Neuronal stem cell (in vitro differentiated cells): ENCODE measurements at places on chromosomes 12 and 14.
A peak's percentile ranks its signal among the peaks of the same experiment; 100 is the strongest.

- peaks cover 8% of the 10 kb centered on the region for H3K4me1 ChIP-seq
- H3K36me3 ChIP-seq: no peaks in the 10 kb centered on the region
- H3K27ac ChIP-seq: no peak overlapping the region
- H3K27me3 ChIP-seq: peaks cover 2% of the 10 kb centered on the region
These were observed 66.2 kb upstream of the BCL2L14 start for GRCh38 chr12:12004524-12004923.

DNA sequence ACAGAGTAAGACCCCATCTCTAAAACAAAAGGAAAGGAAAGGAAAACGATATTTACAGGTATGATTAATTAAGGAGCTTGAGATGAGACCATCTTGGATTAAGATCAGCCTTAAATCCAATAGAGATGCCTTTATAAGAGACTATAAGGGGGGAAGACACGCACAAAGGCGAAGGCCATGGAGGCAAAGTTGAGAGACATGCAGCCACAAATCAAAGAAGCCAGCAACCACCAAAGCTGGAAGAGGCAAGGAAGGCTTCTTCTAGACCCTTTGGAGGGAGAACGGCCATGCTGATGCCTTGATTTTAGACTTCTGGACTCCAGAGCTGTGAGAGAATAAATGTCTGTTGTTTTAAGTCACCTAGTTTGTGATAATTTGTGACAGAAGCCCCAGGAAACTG lies 39.6 kb upstream of the MED13L start:
- peaks cover 2% of the 10 kb centered on the region for H3K4me1 ChIP-seq
- no peak overlapping the region for H3K4me3 ChIP-seq
- no peak for DNase-seq
- H3K36me3 ChIP-seq: no peaks in the 10 kb centered on the region
- H3K27me3 ChIP-seq: peaks cover 11% of the 10 kb centered on the region
- no peak overlapping the region for H3K27ac ChIP-seq

DNA sequence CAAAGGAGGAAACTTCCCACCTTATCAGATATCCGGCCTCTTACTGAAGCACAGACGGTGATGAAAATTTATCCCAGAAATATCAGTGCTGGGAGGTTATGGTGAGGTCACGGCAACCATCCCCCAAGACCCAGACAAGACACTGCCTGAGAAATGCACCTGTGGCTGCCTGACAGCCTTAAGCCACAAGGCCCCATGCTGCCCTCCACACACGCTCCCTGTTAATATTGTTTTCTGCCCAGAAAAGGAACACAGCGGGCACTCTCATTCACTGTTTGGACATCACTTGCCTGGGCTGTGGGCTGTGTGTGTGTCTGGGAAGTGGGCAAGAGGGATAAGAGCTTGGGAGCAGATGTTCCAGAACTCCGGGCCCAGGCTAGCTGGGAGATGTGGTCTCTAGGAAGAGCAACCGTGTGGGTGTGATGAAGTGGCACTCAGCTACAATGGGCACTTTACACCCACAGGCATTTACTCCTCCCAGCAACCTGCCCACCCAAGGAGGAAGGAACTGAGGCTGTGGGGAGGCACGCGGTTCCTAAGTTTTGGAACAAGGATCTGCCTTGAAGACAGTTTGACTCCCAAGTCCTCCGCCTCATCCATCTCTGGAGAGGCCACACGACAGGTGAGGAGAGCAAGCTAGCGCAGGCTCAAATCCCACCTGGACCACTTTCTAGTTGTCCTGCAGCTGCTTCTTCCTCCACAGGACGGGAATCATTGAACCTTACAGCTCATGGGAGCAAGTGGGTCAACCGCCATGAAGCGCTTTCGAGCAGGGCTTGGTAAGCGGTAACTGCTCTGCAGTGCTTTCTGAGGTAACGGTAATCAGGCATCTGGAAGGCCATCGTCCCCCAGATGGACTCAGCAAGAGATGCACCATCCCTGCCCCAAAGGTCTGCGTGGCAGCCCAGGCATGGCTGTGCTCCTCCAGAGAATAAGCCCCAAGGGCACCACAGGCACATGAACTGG lies 91.4 kb downstream of the CHGA start:
- DNase-seq: no peak
- H3K4me1 ChIP-seq: peaks cover 11% of the 10 kb centered on the region
- H3K27ac ChIP-seq: no peak overlapping the region
- H3K27me3 ChIP-seq: no peaks in the 10 kb centered on the region

- peaks cover 68% of the 10 kb centered on the region for H3K27me3 ChIP-seq
- DNase-seq: no peak
- H3K4me3 ChIP-seq: no peak overlapping the region
- H3K36me3 ChIP-seq: no peaks in the 10 kb centered on the region
- H3K27ac ChIP-seq: no peak overlapping the region
These were observed 50.8 kb upstream of the PTCSC3 start for GRCh38 chr14:36227344-36227743.

GRCh38 chr12:88615490-88615889 lies 35.2 kb upstream of the KITLG start:
- no peaks in the 10 kb centered on the region for H3K4me1 ChIP-seq
- no peaks in the 10 kb centered on the region for H3K36me3 ChIP-seq
- H3K27ac ChIP-seq: no peak overlapping the region
- no peak for DNase-seq
- no peaks in the 10 kb centered on the region for H3K27me3 ChIP-seq

DNA sequence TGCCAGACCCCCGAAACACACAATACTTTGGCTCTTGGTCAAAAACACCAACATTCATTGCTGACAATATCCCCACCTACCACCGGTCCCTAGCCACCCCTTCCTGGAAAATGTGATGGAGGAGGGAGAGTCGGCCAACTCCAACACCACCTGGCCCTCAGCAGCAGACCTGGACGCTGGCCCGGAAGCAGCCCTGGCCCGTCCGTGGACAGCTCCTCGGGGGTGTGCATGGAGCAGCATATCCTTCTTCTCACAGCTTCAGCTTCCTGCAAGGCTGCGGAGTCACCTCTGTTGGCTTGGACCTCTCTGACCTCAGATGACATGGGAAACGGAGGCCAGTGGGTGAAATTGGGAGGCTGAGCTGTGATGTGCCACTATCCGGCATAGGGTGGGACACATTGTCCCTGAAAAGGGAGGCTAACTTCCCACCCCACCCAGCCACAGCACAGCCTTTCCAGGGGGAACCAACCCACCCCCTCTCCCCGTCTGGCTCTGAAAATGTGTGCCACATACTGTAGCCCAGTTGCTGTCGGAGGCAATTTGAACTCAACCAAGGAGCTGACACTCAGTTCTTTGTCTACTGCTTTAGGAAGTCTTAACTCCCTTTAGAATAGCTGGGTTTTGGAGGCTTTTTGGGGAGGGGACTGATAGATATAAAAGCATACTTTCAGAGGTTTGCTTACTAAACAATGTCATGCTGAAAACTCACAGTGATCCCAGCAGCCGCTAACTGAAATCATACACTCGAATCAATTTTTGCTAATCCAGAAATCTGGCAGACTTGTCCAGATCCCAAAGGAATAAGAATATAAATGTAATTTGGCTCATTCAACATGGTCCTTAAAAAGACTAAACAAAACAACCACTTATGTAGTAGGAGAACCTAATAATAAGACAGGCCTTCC lies 43.1 kb upstream of the LTA4H start:
- no peak overlapping the region for H3K4me3 ChIP-seq
- DNase-seq: no peak
- no peak overlapping the region for H3K27ac ChIP-seq
- no peaks in the 10 kb centered on the region for H3K36me3 ChIP-seq
- H3K27me3 ChIP-seq: no peaks in the 10 kb centered on the region
- H3K4me1 ChIP-seq: peaks cover 7% of the 10 kb centered on the region

DNA sequence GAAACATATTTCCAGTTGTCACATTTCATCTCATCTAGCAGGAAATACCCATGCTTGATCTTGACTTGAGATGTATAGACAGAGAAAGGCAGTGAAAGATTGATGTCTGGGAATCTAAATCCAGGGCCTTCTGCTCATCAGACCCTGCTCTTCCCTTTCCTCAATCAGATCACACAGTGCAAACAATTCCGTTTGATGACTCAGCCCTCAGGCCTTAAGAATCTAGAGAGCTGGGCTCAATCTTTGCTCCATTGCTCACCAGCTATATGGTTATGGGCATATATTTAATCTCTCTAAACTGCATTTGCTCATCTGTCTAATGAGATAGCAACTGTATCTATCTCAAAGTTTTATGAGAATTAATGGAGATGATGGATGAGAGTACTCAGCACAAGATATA lies 201.8 kb upstream of the CCDC196 start:
- DNase-seq: no peak
- H3K27me3 ChIP-seq: peaks cover 2% of the 10 kb centered on the region

GRCh38 chr14:75982266-75983018 lies 647 bp upstream of the TGFB3 start:
- peak overlapping the region; percentile 86 for H3K4me3 ChIP-seq
- peak; percentile 77 for DNase-seq
- no peak overlapping the region for H3K27ac ChIP-seq

- H3K4me3 ChIP-seq: no peak overlapping the region
- peaks cover 3% of the 10 kb centered on the region for H3K27me3 ChIP-seq
- H3K36me3 ChIP-seq: no peaks in the 10 kb centered on the region
- H3K27ac ChIP-seq: no peak overlapping the region
These were observed 154.2 kb upstream of the PARP11 start for GRCh38 chr12:4027412-4027811.

GRCh38 chr14:70898111-70898745 lies 9.0 kb upstream of the PCNX1 start:
- no peak overlapping the region for H3K27ac ChIP-seq
- no peaks in the 10 kb centered on the region for H3K4me1 ChIP-seq
- H3K27me3 ChIP-seq: no peaks in the 10 kb centered on the region
- H3K4me3 ChIP-seq: no peak overlapping the region
- H3K36me3 ChIP-seq: no peaks in the 10 kb centered on the region
- DNase-seq: no peak

- H3K4me3 ChIP-seq: peak within 1 kb of the TSS; percentile 90
- H3K27ac ChIP-seq: peak within 1 kb of the TSS; percentile 94
- H3K4me1 ChIP-seq: peaks cover 7% of the 10 kb centered on the region
- H3K27me3 ChIP-seq: no peaks in the 10 kb centered on the region
- peaks cover 14% of the 10 kb centered on the region for H3K36me3 ChIP-seq
These were observed at the start of gene VTI1B for GRCh38 chr14:67674480-67675218. Gene VTI1B, minus strand, starts transcription at chr14:67674632. Its CDS starts 143 bp downstream, at chr14:67674489.

DNA sequence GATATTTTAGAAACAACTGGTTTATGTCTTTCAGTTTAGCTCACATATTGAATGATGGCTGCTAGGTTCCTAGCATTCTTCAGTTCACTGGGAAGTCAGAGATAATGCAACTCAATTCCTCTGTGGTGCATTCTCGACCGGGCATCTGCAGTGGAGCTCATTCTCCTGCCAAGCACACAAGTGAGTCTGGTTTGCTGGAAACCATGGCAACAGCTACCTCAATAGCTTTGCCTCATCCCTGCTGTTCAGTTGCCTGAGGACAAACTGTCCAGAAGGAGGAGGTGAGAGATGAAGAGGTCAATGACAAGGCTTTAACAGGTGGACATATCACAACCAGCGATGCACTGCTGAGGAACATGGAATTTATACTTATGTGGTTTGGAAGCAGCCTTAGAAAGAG lies 816.9 kb downstream of the AACS start:
- H3K36me3 ChIP-seq: no peaks in the 10 kb centered on the region
- H3K27ac ChIP-seq: no peak overlapping the region

DNA sequence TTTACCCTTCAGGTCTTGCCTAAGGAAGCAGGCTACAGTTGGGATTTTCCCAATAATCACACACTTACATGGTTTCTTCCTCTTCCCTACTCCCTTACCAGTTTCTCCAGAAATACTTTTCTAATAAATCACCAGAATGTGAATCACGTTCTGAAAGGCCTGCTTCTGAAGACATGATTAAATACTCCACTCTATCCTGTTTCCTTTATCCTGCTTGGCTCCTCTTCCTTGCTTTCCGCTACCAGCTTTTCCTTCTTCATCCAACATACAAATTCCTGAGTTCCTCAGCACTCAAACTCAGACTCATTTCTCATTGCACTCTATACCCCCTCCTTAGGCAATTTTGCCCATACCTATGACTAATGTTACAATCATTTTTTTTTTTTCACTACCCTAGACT lies 118.3 kb downstream of the MGAT4C start:
- no peak overlapping the region for H3K4me3 ChIP-seq
- no peaks in the 10 kb centered on the region for H3K4me1 ChIP-seq
- no peaks in the 10 kb centered on the region for H3K36me3 ChIP-seq
- no peaks in the 10 kb centered on the region for H3K27me3 ChIP-seq
- no peak overlapping the region for H3K27ac ChIP-seq
- no peak for DNase-seq

DNA sequence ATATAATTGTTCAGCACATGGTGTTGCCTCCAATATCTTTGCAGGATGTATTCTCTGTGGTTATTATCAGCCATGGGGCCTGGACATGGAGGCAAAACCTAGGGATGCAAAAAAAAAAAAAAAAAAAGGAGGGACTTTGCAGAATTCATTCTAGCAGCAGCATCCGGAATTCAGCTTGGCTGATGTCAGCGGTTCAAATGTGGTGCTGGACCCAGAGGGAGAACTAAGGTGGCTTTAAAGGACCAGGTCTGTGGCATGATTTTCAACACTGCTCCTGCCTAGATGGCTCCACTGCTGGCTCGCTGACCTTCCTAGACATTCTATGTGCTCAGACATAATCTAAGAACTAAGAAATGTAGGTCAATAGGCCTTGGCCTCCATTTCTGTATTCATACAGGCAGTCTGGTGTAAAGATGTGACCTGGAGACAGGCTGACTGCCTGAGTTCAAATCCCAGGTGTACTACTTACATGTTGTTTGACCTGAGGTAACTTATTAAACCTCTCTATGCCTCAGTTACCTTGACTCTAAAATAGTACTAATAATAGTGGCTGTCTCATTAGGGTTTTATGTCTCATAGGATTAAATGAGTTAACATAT lies 108.6 kb downstream of the PPM1A start:
- H3K27me3 ChIP-seq: no peaks in the 10 kb centered on the region
- H3K27ac ChIP-seq: peak overlapping the region; percentile 26
- H3K4me3 ChIP-seq: no peak overlapping the region
- H3K36me3 ChIP-seq: no peaks in the 10 kb centered on the region
- peaks cover 15% of the 10 kb centered on the region for H3K4me1 ChIP-seq

- no peaks in the 10 kb centered on the region for H3K4me1 ChIP-seq
- DNase-seq: no peak
- H3K36me3 ChIP-seq: peaks cover 11% of the 10 kb centered on the region
- no peak overlapping the region for H3K4me3 ChIP-seq
- H3K27me3 ChIP-seq: no peaks in the 10 kb centered on the region
These were observed 40.6 kb downstream of the ZDHHC17 start for GRCh38 chr12:76804435-76804976.

GRCh38 chr14:92513966-92514843 lies 624 bp downstream of the RIN3 start:
- DNase-seq: no peak
- H3K27ac ChIP-seq: no peak overlapping the region
- H3K4me3 ChIP-seq: peak overlapping the region; percentile 54
- H3K4me1 ChIP-seq: peaks cover 1% of the 10 kb centered on the region

DNA sequence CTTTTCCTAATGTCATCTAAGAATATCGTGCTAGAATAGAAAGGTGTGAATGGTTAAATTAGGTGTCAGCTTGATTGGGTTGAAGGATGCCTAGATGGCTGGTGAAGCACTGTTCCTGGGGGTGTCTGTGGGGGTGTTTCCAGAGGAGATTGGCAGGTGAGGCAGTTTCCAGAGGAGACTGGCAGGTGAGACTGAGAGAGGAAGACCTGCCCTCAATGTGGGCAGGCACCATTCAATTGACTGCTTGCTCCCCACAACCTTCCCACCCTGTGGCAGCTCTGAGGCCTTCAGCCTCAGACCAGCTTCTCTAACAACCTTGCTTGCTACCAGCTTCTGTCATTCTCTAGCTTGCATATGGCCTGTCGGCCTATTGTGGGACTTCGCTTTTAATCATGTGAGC lies 9.2 kb downstream of the RNASE9 start:
- no peaks in the 10 kb centered on the region for H3K4me1 ChIP-seq
- no peak overlapping the region for H3K4me3 ChIP-seq
- H3K36me3 ChIP-seq: no peaks in the 10 kb centered on the region
- H3K27me3 ChIP-seq: no peaks in the 10 kb centered on the region
- H3K27ac ChIP-seq: no peak overlapping the region
